ENCODE measurements at places on chromosomes 11 and 22.

GRCh38 chr11:79441461-79441875 lies 638 bp upstream of the TENM4 start:
- no peak for DNase-seq

DNA sequence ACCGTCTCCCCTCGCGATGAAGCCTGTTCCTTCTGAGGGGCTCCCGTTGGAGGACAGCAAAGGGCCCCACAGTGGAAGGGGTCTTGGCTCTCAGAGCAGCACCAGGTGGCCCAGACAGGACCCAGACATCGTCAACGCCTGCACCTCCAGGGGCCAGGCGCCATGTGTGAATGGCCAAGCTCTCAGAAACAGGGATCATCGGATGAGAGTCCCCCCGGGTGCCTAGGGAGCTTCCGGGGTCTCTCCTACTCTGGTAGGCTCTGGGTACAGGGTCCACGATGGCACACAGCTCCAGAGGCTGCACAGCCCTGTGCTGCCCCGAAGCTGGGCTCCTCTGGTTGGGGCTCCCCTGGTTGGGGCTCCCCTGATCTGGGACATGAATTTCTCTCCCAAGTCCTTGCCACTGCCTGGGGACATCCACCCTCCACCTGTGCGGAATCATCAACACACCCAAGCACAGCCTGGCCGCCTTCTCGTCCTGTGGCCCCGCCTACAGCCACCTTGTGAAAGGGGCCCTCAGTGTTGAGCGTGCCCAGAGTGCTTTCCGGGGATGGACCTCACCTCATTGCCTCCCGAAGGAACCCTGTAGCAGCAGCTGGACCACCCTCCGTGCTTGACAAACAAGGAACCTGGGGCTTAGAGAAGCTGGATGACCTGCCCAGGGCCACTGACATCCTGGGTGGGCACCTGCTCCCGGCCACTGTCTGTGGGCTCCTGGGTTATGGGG lies 929.0 kb downstream of the BRD1 start:
- no peak for DNase-seq

DNA sequence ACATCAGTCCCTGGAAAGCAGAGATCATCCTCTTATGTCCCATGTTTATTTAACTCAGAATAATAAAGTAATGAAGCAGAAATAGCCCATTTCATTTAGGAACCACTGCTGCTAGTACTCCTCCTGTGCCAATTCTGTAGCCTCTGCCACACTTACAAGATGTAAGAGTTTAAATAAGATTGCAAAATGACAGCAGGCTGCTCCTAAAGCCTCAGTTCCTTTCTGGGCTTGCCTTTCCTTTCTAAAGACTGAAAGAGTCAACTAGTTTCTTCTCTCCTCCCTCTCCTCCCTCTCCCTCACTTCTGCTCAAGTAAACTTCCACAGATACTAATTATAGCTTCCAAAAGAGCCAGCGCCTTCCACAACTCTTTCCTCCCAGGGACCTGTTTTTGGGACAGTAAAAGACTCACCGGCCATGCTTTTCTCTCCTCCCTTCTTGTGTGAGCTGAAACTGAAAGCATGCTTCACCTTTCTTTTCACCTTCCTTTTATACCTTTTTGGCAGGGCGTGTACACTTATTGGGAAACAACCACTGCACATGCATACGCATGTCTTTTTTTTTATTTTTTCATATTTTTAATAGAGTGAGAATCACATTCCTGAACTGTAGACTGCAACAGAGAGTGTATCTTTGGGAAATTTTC lies 26.1 kb upstream of the CARD16 start:
- no peak for DNase-seq

DNA sequence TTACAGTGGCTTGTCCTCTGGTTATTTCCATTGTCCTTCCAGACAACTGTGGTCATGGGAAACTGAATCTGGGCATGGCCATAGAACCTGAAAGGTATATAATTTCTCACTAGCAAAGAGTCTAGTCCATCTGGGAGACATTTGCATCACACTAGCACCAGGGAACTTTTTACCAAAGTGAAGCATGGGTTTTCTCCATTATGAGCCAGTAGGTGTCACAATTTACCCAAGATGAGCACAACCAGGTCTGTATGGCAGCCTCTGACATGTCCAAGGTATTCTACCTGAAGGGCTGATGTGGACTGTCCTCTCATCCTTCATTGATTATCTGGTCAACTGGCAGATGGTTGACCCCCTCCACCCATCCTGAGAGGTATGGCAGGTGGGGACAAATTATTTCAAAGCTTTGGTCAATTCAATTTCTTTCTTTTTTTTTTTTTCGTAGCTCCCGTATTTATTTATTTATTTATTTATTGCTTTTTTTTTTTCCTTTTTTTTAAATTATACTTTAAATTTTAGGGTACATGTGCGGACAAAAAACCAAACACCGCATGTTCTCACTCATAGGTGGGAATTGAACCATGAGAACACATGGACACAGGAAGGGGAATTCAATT lies 425.9 kb downstream of the TMEM135 start:
- DNase-seq = no peak

DNA sequence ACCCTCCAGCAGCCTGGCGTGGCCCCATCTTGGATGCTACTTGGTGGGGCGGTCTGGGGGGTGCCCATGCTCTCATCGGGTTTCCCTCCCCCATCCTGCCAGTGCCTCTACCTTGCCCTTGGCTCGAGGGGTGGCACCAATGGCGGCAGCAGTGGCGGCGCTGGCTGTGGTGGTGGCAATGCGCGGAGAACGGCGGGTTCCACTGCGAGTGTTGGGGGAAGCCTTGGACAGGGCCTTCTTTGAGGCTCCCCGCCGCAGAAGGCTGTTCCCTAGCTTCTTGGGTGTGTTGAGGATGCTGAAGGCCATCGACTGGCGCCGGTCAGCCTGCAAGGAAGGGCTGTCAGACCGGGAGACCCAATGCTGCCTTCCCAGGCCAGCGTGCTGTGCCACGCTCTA lies 5.1 kb downstream of the IL18BP start:
- DNase-seq = no peak

GRCh38 chr11:120303004-120303637 lies 22.0 kb upstream of the TLCD5 start:
- DNase-seq = peak; percentile 53

GRCh38 chr11:130088919-130089673 lies 19.4 kb downstream of the APLP2 start:
- no peak for DNase-seq
